Activated CD4-positive, CD25-positive, alpha-beta regulatory T cell (primary cell): ENCODE measurements at places on chromosomes 5 and 9.

DNA sequence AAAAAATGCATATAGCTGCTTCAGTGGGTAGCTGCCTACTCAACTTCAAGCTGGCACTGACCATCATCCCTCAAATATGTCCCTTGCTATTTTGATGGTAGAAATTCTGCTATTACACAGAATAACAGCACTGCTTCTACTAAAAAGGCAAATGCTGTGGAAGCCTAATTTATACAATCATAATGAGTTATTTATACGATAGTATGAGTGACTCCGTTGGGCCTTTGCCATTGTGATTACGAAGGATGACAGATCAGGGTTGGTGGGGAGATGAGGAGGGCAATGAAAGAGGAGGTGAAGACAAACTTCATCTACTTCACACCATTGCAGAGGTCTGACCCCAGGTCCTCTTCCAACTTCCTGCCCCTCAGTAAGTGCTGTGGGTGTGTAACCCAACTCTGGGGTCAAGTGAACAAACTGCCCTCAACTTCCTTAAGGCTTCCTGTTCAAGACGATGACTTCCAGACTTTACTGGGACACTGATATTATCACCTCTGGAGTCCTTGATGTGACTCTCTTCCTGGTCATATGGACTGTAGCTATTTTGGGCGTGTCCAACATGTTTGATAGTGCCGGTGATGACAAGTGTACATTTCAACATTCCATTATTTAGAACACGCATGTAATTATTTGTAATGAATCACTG, 74.1 kb upstream of the RPS23 start:
- DNase-seq: no peak

GRCh38 chr9:6147846-6148245, 67.8 kb upstream of the IL33 start:
- DNase-seq: no peak

DNA sequence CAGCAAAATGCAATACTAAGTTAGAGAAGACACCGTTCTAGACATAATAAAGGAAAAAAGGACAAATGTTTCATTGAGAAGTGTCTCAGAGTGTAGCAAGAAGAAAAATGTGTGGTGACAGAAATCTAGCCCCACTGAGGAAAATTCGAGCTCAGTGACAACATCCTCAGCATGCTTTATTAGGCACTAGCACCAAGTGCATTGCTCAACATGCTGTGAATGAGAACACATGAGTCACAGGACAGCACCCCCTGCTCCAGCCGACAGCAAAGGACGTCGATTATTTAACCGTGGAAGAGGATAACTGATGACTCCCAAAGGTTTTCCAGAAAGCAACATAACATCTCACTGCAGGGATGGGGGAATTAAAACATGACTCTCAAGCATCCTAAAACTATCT, 182.7 kb downstream of the GNAQ start:
- no peak for DNase-seq

GRCh38 chr5:67095346-67096171, 101.0 kb downstream of the CD180 start:
- DNase-seq: no peak

DNA sequence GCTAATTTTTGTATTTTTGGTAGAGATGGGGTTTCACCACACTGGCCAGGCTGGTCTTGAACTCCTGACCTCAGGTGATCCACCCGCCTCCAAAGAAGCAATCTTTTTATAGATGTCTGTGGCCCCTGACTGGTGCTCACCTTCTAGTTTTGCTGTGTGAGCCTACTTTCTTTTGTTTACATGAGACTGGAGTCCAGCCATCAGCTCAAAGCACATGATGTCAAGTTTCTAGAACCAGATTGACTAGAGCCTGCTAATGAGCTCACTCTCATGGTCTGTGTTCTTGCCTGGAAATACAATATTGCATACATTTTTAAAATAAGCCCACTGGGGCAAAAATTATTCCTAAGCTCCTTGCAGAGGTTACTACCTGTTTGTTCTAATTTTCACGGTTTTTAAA, 102.9 kb upstream of the PIK3R1 start:
- DNase-seq: no peak

GRCh38 chr5:116516021-116516420, 58.6 kb downstream of the SEMA6A start:
- no peak for DNase-seq

DNA sequence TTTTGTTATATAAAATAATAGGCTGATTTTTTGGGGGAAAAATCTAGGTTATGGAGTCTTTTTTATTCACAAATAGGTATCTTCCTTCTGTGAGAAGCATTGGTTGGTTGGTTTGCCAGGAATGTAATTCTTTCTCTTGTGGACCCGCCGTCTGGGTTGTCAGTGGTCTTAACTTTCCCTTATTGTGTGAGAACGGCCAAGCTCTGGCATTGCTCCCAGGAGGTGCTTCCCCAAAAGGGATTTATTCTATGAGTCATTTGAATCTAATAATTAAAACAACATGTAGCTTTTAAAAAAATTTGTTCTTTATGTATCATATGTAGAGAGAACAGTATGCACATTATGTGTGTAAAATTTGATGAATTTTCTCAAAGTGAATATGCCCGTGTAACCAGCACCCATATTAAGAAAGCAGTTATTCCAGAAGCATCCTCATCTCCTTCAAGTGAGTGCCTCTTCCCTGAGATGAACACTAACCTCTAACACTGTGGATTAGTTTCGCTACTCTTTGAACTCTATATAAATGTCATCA, 114.4 kb downstream of the MAST4 start:
- no peak for DNase-seq

- DNase-seq: no peak
Measured at GRCh38 chr9:93907551-93908199, 47.5 kb downstream of the BARX1 start.

DNA sequence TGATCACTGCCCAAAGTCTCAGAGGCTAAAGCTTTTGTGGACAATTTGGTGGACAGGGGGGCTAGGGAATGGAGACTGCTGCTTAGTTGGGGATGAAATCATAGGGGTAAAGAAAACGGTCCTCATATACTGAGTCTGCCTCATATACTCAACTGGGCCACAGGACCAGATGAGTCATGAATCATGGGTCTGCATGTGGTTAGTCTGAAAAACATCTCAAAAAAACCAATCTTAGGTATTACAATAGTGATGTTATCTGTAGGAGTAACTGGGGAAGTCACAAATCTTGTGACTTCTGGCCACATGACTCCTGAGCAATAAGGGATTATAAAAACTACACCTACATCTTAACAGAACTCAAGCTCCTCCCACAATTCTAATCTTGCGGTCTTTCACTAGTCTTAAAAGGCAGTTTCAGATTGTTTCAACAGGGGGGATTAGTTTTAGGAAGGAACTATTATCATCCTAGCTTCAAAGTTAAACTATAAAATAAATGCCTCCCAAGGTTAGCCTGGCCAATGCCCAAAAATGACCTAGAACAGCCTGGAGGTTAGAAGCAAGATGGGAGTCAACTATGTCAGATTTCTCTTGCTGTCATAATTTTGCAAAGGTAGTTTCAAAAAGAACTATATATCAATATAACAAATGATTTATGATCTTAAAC, 17.5 kb downstream of the TMEM161B start:
- DNase-seq: no peak

DNA sequence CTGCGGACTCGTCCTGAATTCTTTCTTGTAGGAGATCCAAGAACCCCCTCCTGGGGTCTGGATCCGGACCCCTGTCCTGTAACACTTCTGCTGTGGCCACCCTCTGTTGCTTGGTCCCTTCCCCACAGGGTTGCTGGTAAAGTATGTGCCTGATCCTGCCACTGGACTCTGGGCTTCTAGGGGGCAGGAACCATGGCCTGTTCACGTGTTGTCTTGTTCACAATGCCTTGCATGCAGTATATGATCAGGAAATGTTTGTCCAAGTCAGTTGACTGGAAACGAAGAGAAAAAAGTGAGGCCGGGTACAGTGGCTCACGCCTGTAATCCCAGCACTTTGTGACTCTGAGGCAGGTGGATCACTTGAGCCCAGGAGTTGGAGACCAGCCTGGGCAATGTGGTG, 139.3 kb upstream of the ALDH1B1 start:
- DNase-seq: no peak

GRCh38 chr5:137300411-137301240, 198.5 kb downstream of the SPOCK1 start:
- no peak for DNase-seq

DNA sequence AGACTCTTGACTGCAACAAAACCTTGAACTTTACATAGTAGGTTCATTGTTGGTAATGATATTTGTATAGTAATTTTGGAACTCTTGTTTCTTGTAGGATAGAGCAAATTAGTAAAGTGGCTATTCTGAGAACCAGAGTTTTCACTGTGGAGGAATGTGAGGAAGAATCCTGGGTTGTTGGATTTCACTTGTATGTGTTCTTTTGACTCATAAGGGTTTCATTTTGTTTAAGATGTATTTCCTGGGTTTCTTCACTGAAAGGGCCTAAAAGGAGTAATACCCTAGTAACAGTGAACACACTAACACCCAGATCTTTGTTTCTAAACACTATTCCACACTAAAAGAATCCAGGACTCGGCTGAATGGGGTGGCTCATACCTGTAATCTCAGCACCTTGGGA, 20.1 kb downstream of the TTC1 start:
- DNase-seq: no peak

- DNase-seq: no peak
Measured at GRCh38 chr5:139925650-139926640, 117.2 kb downstream of the NRG2 start.

DNA sequence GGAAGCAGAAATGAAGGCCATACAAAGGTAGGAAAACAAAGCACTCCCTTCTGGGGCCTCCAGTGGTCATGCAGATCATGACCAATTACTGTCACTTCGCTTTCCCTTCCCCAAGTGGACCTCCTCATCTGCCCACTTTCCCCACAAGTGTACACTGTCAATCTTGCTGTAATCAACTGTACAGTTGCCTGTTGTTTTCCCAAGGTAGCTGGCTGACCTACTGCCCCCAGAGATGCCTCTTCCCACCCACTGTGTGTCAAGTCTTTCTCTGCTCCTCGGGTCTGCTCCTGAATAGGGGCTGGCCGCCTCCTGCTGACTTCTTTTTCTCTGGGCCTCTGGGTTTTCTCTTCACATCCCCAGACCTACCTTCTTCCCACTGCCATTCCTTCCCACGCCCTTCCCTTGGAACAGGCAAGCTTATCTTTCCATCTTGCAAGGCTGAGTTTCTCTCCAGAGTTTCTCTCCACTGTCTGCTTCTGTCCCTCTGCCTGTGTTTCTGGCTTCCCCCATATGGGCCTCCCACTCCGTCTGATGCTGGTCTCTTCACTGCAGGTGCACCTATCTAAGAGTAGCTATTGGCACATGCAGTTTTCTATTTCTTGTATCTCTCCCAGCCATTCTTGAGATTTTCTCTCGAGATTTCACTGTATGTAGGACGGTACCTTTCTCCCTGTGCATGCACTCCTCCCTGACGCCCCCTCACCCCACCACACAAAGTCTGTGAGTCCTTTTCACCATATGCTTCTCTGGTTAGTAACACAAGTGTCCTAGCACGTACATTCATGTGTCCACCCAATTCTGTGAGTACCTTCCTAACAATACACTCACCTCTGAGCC, 2.4 kb downstream of the ELL2 start:
- no peak for DNase-seq

DNA sequence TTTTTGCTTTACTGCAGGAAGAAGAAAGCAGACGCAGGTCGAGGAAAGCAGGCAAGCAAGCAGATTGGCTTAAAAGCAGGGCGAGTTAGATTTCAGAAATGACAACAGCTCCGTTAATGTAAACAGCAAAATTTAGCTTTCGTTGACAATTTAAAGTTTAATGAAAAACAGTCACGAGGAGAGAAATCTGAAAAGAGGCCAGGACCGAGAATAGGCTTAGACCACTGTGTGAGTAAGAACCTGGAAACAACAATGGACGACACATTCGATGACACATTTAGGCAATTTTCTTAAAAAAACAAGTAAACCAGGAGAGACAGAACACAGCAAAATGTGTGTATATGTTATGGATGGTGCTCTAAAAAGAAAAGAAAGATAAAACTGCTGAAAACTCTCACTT, 155.3 kb downstream of the ISOC1 start:
- no peak for DNase-seq

DNA sequence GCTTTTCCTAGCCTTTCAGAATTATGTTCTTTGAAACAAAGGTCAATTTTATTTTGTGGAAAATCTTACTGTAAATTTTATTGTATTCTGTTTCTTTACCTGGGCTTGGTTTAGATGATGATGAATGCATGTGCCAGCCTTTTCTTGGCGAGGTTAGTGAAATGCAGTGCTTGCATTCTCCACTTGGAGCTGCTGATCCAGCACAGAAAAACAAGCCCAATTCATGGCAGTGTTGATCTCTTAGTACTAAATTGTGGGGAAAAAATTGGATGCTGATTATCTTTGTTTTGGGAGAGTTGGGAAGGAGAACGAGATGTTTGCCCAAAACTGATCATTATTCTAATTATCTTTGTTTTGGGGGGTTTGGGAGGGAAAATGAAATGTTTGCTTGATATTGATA, 3.7 kb downstream of the HABP4 start:
- DNase-seq: no peak

- DNase-seq: no peak
Measured at GRCh38 chr9:100492952-100493351, 20.0 kb downstream of the TMEFF1 start.

DNA sequence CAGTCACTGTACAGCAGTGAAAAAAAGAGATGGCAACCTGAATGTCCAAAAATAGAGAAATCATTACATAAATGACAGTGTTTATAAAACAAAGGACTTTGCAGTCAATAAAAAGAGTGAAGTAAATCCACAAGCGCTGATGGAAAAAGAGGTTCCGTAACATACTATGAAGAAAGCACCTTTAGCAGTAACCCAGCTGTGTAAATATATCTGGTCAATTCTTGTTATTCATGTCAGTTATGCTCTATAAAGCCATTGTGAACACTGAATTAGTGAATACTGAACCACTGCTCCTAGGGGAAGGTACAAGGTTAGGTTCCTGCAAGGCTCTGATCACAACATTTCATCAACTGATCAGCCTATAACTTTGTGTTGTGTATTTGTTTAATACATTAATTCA, 39.5 kb downstream of the CCNJL start:
- DNase-seq: no peak

GRCh38 chr5:83494087-83494620, 22.6 kb downstream of the VCAN start:
- DNase-seq: no peak

DNA sequence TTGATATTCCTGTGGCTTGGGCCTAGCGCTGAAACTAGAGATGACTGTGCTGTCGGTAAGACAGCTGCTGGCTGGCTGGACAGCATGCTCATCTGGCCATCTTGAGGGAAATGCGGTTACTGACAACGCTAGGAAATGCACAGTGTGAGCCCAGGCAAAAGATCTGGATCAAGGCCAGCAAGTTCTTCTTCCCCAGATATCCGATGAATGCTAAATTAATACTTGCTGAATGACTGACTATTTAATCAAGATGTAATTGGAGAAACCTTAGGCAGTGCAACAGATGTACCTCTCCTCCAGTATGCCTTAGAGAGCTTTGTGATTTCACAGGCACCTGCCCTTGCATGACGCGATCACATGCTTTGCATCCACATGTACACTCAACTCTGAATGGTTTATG, 659.1 kb downstream of the EFNA5 start:
- no peak for DNase-seq
